MCF 10A (cell line): ENCODE measurements at places on chromosomes 7 and 10.

DNA sequence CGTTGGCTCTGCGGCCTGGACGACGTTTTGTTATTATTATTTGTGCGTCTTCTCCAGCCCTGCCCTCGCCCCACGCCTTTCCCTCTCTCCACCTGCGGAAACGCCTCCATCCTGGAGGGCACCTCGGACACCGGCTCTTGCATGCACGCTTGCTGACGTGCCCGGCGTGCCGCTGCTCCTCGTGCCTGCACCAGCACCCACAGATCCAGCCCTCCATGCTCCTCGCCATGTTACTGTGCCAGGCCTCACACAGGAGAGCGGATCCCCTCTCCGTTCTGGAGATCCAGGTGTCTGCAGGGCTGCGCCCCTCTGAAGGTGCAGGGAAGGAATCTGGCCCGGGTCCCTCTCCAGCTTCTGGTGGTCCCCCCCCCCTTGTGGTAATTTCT is 373.9 kb upstream of the FOXK1 start:
- no peaks in the 10 kb centered on the region for H3K4me1 ChIP-seq
- no peaks in the 10 kb centered on the region for H3K27me3 ChIP-seq
- DNase-seq = no peak
- H3K4me3 ChIP-seq = no peak overlapping the region
- H3K27ac ChIP-seq = no peak overlapping the region

- no peak overlapping the region for H3K4me3 ChIP-seq
- no peaks in the 10 kb centered on the region for H3K36me3 ChIP-seq
- no peaks in the 10 kb centered on the region for H3K4me1 ChIP-seq
- peak; percentile 60 for DNase-seq
- no peak overlapping the region for H3K27ac ChIP-seq
- H3K27me3 ChIP-seq = peaks cover 58% of the 10 kb centered on the region
Measured at GRCh38 chr7:80018941-80019808, 115.5 kb upstream of the GNAI1 start.

DNA sequence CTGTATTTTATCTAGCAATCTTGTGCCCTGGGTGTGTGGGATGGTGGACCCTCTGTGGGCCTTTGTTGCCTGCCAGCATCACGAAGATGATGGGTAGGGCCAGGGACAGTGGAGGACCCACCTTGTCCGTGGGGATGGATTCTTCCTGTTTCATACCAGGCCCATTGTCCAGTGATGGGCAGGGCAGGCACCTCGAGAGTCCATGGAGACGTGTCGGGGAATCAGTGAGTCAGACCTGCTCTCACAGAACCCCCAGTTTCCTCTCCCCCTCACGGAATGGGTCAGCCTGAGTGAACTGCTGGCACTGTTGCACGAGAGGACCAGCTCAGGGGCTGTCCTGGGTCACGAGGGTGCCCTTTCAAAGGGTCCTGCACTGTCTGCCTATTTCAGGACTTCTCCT is 401.2 kb downstream of the RPS24 start:
- no peak overlapping the region for H3K27ac ChIP-seq
- no peaks in the 10 kb centered on the region for H3K4me1 ChIP-seq
- H3K27me3 ChIP-seq = peaks cover 64% of the 10 kb centered on the region
- no peaks in the 10 kb centered on the region for H3K36me3 ChIP-seq
- DNase-seq = no peak

DNA sequence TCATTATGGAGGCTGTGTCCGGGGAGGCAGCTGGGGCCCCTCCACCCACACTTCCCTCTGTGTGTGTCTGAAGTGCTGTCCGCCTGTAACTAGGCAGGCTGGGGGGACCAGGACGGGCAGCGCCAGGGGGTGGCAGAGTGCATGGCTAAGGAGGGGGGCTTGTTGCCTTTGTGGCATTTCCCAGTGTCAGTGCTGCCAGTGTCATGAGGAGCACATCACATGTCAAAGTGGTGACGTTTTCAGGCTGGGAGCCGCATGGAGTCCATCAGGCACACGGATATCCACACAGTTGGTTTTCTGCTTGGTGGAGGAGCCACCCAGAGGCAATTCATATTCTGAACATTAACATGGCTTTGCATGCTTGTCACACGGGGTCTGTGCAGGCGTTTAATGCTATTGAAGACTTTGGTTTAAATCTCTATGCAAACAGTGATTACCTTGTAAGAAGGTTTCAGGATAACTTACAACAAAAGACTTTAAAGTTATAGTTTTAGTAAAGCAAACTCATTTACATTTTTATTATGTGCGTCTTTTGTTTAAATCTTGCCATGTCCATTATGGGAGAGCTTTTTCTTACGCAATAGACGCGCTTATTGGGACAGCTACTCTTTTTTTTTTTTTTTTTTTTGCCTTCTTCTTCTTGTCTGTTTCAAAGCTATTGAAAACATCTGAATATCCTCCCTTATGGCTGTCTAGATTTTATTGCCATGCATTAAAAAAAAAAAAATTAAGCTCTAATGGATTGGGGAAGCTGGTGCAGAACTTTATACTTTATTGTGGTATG is 52.9 kb downstream of the C10orf67 start:
- H3K4me3 ChIP-seq = no peak overlapping the region
- DNase-seq = no peak
- H3K4me1 ChIP-seq = no peaks in the 10 kb centered on the region

DNA sequence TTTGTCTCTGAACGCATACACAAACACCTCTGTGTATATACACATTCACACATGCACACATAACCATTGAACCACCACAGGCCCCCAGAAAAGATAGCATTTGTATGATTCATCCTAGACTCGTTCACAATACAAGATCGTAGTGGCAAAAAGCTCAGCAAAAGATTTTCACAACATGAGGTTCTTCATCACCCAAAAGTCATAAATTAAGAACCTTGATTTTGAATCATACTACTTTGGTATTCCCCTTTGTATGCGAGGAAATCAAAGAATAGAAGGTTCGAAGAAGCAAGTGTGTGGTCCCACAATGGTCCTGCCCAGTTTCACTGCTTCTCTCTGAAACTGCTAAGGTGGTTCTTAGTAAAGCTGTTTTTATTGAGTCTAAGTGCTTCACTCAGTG is 200.7 kb downstream of the CELF2 start:
- H3K36me3 ChIP-seq = no peaks in the 10 kb centered on the region
- no peaks in the 10 kb centered on the region for H3K4me1 ChIP-seq
- peaks cover 21% of the 10 kb centered on the region for H3K27me3 ChIP-seq
- H3K4me3 ChIP-seq = no peak overlapping the region

DNA sequence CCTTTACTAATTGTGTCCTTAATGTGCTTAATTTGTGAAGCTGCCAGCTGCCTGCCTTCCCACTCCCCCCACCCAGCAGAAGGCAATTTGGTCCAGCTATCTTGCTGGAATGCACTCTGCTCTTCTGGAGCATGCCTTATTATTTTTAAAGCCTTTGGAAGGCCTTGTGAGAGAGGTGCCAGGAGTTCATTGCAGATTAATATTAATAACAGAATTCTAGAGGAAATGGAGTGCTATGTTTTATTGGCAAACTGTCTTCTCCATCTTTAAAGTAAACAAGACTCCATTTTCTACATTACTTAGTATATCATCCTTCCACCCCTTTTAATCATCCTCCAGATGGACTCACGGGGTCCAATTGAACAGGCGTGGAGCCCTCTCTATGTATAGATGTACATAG is 50.8 kb upstream of the ZNF32 start:
- no peak overlapping the region for H3K4me3 ChIP-seq
- H3K36me3 ChIP-seq = no peaks in the 10 kb centered on the region

GRCh38 chr7:4837041-4837802 is 24.6 kb downstream of the PAPOLB start:
- H3K36me3 ChIP-seq = no peaks in the 10 kb centered on the region
- no peaks in the 10 kb centered on the region for H3K27me3 ChIP-seq
- DNase-seq = no peak
- H3K27ac ChIP-seq = no peak overlapping the region

DNA sequence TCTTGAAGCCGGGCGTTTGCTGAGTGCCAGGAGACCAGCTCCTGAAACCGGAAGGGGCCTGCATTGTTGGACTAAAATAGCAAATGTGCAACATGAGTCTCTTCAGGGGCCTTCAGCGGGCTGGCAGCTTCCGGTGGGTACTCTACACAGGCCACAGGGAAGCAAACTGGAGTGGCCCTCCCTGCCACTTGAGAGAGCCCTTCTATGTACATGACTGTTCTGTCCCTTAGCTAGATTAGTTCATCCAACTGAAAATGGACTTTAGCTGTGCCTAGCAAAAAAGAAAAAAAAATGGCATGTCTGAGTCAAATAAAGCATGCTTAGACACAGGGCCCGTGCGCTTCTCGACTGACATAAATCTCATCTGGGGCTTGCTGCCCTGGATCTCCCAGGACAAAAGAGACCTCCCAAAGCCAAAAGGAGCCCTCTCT is 115.3 kb upstream of the TCF7L2 start:
- H3K27ac ChIP-seq = no peak overlapping the region
- no peak overlapping the region for H3K4me3 ChIP-seq
- H3K4me1 ChIP-seq = peaks cover 15% of the 10 kb centered on the region
- DNase-seq = no peak

DNA sequence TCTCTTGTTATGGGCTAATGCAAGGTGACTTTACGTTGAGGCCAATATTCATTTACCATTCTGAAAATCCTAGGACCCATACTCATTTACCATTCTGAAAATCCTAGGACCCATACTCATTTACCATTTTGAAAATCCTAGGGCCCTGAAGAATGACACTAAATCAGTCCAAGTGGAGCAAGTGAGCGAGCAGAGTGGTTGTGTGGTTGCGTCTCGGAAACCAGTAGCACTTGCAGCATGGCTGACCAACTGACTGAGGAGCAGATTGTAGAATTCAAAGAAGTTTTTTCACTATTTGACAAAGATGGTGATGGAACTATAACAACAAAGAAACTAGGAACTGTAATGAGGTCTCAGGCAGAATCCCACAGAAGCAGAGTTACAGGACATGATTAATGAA is 6.9 kb downstream of the SAR1A start:
- H3K4me3 ChIP-seq = no peak overlapping the region
- no peak for DNase-seq
- H3K27ac ChIP-seq = no peak overlapping the region
- no peaks in the 10 kb centered on the region for H3K27me3 ChIP-seq

DNA sequence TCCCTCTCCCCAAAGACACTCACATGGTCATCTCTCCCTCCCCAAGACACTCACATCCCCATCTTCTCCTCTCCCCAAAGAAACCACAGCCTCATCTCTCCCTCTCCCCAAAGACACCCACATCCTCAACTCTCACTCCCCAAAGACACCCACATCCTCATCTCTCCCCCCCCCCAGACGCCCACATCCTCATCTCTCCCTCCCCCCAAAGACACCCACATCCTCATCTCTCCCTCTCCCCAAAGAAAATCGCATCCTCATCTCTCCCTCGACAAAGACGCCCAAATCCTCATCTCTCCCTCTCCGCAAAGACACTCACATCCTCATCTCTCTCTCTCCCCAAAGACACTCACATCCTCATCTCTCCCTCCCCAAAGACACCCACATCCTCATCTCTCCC is 31.5 kb downstream of the INSIG1 start:
- no peak overlapping the region for H3K4me3 ChIP-seq
- no peak overlapping the region for H3K27ac ChIP-seq
- H3K27me3 ChIP-seq = no peaks in the 10 kb centered on the region
- DNase-seq = no peak
- no peaks in the 10 kb centered on the region for H3K4me1 ChIP-seq

- H3K4me3 ChIP-seq = no peak overlapping the region
- no peaks in the 10 kb centered on the region for H3K36me3 ChIP-seq
- H3K27ac ChIP-seq = no peak overlapping the region
- no peaks in the 10 kb centered on the region for H3K27me3 ChIP-seq
- H3K4me1 ChIP-seq = no peaks in the 10 kb centered on the region
Measured at GRCh38 chr10:54009672-54010071, 791.4 kb downstream of the PCDH15 start.

DNA sequence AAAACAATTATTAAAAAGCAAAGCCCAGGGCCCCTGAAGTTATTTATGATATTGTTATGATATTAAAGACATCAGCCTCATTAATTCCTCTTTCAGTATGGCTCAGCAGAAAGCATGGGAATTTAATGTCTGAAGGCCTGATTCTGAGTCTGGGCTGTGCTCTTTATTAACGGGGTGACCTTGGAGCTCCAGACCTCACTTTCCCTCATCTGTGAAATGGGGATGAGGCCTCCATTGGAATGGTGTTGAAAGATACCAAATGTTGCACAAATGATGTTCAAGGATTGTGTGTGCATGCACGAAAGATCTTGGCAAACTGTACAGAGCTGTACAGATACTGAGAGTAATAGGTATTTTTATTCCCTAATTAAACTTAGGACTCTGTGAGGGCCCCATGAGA is 92.3 kb upstream of the PCBD1 start:
- peaks cover 32% of the 10 kb centered on the region for H3K27me3 ChIP-seq
- H3K36me3 ChIP-seq = no peaks in the 10 kb centered on the region
- no peak for DNase-seq
- H3K27ac ChIP-seq = no peak overlapping the region
- H3K4me1 ChIP-seq = no peaks in the 10 kb centered on the region

DNA sequence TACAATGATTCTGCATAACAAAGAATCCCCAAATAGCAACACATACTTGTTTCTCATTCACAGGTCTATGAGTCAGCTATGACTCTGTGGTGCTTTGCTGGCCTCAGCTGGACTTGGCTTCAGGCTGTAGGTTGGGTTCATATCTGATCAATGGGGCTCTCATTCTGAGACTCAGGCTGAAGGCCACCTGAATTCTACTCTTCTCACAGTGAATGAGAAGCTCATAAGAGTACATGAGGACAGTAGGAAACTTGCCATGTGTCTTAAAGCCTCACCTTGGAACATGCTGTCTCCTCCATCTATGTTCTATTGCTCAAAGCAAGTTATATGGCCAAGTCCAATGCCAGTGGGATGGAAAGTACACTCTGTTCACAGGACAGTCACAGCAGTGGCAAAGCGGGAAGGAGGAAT is 292.9 kb downstream of the BMPER start:
- H3K27me3 ChIP-seq = no peaks in the 10 kb centered on the region
- no peaks in the 10 kb centered on the region for H3K36me3 ChIP-seq
- no peaks in the 10 kb centered on the region for H3K4me1 ChIP-seq
- DNase-seq = no peak

GRCh38 chr10:131046194-131046593 is 265.3 kb downstream of the TCERG1L start:
- H3K27me3 ChIP-seq = no peaks in the 10 kb centered on the region
- no peak for DNase-seq
- H3K4me3 ChIP-seq = no peak overlapping the region
- H3K36me3 ChIP-seq = no peaks in the 10 kb centered on the region
- H3K4me1 ChIP-seq = no peaks in the 10 kb centered on the region
